Suppressor macrophage treated with lipopolysaccharide for 1 hour (primary cell): ENCODE measurements at places on chromosomes 3 and 15.

DNA sequence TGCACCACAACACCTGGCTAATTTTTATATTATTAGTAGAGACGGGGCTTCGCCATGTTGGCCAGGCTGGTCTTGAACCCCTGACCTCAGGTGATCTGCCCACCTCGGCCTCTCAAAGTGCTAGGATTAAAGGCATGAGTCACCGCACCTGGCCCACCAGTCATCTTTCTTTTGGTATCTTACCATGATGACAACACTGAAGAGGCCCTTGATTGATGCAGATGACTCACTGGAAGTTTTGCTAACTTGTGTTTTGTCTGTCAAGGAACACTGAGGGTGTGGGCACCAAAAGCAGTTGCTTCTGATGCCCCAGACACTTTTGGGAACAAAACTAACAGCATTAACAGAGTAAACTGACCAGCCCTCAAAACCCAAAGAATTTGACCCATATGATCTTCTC is 88.3 kb downstream of the MYO5A start:
- peak; percentile 70 for DNase-seq

DNA sequence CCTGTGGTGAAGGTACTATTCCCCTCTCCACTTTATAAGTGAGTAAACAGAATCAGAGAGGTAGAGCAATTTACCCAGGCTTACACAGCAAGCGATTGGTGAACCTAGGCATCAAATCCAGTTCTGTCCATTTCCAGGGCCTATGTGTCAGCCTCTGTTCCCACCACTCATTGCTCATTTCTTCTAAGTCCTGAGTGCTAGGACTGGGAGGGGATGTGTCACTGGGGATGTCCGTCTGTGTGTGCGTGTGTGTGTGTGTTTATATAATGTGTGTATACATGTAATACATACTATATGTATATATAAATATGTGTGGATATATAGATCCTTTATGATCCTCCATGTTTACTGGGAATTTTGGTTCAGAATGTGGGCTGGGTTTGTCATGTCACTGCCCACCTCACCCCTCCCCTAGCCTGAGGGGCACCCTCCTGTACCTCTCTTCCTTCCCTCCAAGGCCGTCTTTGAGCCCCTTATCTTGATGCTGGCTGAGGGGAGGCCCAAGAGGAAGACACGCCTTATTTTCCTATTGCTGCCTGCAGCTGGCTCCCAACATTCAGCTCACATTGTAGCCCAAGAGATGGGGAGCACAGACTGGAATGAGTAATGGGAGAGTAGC is 2.1 kb downstream of the TMEM43 start:
- DNase-seq = peak; percentile 53

DNA sequence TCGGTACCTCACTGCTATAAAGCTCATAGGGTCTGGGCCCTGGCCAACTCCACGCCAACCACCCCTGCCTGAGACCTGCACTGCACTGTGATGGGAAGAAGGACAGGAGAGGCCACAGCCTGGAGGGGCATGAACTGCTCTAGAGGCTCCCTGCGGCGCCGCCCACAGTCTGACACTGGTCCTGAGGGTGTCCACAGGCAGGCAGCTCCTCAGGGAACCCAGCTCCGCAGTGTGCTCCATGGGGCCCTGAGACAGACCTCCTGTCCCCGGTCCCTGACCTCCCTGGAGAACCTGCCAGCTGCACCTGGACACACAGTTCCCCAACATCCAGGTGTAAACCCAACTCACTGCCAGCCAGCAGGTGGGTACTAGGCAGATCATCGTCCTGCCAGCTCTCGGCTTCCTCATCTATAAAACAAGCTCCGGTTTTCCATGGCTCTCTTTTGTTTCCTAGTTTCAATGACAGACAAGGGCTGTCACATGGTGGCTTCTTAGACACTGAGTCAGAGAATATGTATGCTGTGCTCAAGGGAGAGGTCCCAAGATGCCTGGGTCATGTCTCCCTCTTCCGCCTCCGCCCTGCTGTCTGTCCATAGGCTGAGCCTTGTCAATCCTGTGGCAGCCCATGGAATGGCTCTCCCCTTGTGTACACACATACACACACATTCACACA is 5.1 kb upstream of the HAPLN3 start:
- DNase-seq = peak; percentile 37

- no peak for DNase-seq
Observed at GRCh38 chr15:97014001-97014400, 683.5 kb downstream of the NR2F2 start.

GRCh38 chr15:52105846-52106245 is 6.7 kb downstream of the BCL2L10 start:
- peak; percentile 82 for DNase-seq

GRCh38 chr3:181782306-181782954 is 70.7 kb downstream of the SOX2 start:
- DNase-seq = peak; percentile 64

GRCh38 chr3:33402936-33403335 is 37.3 kb downstream of the UBP1 start:
- DNase-seq = no peak

DNA sequence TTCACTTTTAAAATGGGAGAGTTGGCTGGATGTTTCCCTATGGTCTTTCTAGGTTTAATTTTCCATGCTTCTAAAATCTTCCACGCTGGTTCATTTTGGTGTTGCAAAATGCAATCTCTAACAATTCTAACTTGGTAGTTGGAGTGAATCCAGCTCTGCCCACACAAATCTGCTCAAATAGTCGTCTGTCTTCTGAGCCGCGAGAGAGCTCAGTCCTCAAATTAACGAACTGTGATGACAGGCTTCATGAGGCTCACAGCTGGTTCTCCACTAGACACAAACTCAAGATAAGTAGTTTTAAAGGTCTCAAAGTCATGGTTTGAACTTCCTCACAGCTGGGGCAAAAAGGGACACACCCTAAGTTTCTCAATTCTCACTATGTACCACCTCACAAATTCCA is 178.6 kb upstream of the LYSMD4 start:
- peak; percentile 35 for DNase-seq

- DNase-seq = no peak
Observed at GRCh38 chr3:133573629-133574194, at the start of gene CDV3. TSS of gene CDV3 (plus strand) at chr3:133573686. CDS start at chr3:133574045, 359 bp downstream.

- DNase-seq = no peak
Observed at GRCh38 chr3:11757441-11757875, 89.2 kb downstream of the TAMM41 start.

DNA sequence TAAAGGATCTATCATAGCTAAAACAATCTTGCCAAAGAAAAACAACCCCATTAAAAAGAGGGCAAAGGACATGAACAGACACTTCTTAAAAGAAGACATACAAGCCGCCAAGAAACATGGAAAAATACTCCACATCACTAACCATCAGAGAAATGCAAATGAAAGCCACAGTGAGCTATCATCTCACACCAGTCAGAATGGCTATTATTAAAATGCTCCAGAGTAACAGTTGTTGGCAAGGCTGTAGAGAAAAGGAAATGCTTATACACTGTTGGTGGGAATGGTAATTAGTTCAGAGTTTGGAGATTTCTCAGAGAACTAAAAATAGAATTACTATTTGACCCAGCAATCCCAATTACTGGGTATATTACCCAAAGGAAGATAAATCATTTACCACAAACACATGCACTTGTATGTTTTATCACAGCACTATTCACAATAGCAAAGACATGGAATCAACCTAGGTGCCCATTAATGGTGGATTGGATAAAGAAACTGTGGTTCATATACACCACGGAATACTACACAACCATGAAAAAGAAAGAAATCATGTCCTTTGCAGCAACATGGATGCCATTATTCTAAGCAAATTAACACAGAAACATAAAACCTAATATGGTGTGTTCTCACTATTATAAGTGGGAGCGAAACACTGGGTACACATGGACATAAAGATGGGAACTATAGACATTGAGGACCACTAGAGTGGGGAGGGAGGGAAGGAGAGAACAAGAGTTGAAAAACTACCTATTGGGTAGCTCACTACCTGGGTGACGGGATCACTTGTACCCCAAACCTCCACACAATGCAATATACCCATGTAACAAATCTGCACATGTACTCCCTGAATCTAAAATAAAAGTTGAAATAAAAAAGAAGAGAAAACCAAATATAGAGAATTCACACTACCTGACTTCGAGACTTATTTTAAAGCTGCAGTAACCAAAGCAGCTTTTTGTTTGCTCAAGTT is 32.6 kb downstream of the ITGA11 start:
- DNase-seq = no peak

GRCh38 chr3:54120657-54121413 is 1.5 kb upstream of the CACNA2D3 start:
- DNase-seq = no peak

DNA sequence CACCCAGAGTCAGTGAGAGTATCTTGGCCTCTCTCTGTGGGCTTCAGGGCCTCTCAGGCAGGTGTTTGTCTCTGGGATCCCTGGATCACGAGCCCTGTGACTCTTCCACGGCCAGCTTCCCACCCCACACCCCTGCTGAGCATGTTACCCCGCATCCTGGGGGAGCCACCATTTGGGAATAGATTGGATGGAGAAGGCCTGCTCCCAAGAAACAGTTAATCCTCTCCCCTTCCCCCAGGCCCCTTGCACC is 15.5 kb upstream of the SRP14 start:
- DNase-seq = no peak
